ENCODE measurements at places on chromosomes 11 and 22.

GRCh38 chr22:35752006-35752862 lies 34.6 kb downstream of the APOL5 start:
- no peak for DNase-seq

- DNase-seq, result no peak
Measured at GRCh38 chr22:21963790-21964211, 11.2 kb upstream of the PPM1F start.

- DNase-seq, result no peak
Measured at GRCh38 chr22:42116848-42117424, 13.7 kb downstream of the CYP2D6 start.

GRCh38 chr22:30574997-30575671 lies 669 bp upstream of the GAL3ST1 start:
- DNase-seq, result no peak

GRCh38 chr11:1515082-1516060 lies 28.8 kb upstream of the MOB2 start:
- no peak for DNase-seq

GRCh38 chr22:17897858-17898257 lies 123.6 kb upstream of the BID start:
- DNase-seq, result no peak

- no peak for DNase-seq
Measured at GRCh38 chr11:73267906-73268540, 4.1 kb upstream of the P2RY6 start.

- no peak for DNase-seq
Measured at GRCh38 chr11:2748814-2749554, 49.2 kb upstream of the KCNQ1OT1 start.

GRCh38 chr11:66659763-66660162 lies 17.9 kb downstream of the RBM4B start:
- DNase-seq, result no peak

DNA sequence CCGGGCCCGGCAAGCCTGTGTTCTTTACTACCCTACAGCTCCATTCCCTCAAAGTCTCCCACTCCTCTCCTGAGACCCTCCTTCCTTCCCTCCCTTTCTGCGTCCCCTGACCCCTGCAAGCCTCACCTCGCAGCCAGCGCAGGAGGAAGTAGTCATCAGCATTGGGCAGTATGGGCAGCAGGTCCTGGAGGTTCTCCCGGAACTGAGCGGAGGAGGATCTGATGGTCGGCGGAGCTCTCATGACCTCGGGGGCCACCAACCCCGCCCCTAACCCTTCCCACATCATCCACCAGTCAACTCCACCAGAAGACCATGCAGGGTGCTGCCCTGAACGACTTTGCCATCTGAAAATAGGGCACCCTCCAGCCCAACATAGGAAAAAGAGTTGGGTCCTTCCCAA lies 1.9 kb downstream of the SEC14L4 start:
- no peak for DNase-seq

DNA sequence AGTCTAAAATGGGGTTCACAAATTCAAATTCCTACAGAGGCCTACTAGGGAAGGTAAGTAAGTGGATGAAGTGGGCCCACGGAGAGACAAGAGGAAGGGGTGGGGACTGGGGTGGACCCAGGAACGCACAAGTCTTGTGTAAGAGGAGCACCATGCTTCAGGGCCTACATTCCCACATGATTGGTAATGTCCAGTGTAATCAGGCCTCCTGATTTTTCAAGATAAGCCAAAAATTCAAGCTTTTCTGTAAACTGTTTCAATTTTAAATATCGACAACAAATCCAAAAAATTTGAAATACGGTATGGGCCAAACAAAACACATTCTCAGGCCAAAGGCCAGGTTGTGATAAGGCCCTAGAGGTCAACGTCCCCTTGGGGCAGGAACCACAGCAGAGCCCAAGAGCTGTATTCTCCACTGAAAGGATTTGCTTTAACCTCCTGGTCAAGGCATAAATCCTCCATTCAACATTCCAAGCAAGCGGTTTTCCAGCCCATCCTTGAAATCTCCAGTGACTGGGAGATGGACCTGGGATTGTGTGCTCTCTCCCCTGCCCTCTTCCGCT lies 116.4 kb downstream of the TRIM29 start:
- DNase-seq, result no peak

DNA sequence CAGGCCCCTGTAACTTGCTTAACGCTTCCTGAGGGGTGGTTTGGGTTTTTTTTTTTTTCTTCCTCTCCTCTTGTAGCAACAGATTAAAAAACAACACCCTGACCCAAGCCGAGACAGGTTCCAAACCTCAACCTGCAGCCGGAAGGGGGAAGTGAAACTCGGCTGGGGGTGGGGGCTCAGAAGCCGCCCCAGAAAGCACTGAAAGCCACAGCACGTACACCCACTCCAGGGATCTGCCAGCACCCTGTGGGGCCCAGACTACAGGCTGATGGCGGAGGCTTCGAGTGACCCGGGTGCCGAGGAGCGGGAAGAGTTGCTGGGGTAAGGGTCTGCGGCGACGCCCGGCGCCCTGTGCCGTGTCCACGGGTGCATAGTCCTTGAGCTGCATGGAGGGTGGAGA lies at the start of gene LSP1:
TSS of gene LSP1 (plus strand) at position 208 of the 400 bp plus-strand sequence. CDS start at position 269, 61 bp downstream.
- no peak for DNase-seq

- DNase-seq, result no peak
Measured at GRCh38 chr22:35830305-35830704, 112.6 kb downstream of the APOL5 start.

DNA sequence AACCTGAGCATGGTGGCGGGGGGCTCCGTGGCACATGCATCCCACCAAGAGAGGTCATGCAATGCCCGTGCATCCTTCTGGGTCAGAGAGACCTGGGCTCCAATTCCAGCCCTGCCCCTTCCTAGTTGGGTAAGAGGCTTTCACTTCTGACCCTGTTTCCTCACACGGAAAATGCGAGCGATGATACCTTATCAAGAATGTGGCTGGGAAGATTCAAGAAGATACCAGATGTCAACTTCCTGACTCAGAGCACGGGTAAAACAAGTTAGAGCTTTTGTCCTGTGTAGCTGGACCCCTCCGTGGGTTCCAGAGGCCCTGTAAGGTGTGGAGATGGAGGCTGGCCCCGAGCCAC lies 8.7 kb upstream of the DGKZ start:
- no peak for DNase-seq

- DNase-seq, result no peak
Measured at GRCh38 chr11:44990665-44991064, 40.0 kb upstream of the TP53I11 start.

DNA sequence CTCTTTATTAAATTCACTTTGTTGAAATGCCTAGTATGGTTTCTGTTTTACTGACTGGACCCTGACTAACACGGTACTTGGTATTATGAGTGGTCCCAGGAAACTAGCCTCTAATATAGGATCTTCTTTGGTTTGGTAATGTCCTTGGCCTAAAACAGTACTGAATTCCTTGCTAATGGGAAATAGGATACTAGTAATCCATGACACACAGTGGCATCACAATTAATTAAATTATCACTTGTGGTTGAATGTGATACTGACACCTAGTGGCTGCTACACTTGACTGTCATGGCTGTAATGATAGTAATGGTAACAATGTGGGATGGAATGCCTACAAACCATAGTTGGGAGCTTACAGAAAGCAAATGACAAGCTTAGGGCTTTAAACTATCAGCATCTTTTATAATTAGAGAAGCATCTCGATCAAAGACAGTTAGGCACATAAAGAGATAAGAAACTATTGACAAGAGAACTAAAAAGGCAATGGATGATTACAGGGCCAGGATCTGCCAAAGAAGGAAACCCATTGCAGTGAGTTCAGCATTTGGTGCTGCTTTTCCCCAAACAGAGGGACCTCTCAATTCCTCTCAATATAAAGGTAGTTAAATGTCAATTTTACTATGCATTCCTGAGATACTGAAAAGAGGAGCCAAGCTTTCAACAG lies 8.6 kb downstream of the DNHD1 start:
- peak; percentile 27 for DNase-seq

- DNase-seq, result no peak
Measured at GRCh38 chr11:32987851-32988250, 27.8 kb upstream of the DEPDC7 start.

DNA sequence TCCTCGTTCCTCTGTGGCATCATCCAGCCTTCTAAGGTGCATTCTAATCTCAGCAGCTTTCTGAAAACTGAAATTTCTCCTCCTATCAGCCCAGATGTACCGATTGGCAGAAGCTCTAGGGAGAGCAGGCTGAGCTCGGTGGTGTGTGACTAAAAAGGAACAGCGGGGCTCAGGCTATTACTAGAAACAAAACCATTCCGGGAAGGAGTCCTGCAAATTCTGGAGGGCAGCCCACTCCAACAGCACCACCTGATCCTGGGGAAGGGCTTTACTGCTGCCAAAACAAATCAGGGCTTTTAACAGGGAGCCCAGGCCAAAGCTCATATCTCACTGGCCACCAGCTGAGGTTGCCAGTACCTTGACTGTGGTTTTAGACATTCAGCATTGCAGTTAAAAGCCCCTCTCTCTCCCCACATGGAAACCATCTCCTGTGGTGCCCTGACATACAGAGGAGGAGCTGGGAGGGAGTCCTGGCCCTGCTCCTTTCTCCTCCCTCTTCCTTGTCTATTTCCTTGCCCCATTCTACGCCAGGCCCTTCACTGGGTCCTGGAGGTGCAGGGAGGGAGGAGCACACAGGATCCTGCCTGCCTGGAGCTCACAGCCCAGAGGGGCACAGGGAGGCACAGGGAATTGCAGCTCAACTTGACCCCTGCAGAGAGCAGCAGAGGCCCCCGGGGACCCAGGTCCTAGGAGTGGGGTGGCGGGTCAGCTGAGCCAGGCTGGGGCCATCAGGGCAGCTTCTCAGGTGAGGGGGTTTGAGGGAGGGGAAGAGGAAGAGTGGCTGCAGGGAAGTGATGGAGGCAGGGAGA lies 889 bp downstream of the PLAAT4 start:
- no peak for DNase-seq

DNA sequence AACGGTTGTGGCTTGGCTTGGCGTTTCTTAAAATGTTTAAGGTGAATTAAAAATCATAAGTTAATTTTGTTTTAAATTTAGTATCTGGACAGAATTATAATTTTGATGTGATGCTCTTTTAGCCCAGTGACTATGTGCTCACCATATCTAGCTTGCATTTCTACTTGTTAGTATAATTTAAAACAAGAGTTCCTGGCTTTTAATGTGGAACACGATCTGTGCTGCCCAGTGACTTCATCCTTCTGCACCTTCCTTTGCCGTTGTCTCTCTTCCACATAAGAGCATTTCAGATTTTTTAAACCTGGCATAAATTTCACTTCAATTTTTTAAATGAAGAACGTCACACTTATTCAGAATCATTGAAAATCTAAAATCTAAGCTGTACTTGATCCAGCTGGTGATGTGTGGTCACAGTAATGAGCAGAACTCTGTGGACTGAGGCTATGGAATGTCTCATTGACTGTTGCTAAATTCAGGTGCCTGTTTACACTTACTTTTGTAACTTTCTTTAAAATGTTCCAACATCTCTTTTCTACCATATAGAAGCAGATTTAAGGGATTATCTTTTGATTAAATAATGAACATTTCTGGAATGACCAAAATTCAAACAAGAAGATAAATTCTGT lies 75.4 kb upstream of the ADSL start:
- DNase-seq, result no peak

DNA sequence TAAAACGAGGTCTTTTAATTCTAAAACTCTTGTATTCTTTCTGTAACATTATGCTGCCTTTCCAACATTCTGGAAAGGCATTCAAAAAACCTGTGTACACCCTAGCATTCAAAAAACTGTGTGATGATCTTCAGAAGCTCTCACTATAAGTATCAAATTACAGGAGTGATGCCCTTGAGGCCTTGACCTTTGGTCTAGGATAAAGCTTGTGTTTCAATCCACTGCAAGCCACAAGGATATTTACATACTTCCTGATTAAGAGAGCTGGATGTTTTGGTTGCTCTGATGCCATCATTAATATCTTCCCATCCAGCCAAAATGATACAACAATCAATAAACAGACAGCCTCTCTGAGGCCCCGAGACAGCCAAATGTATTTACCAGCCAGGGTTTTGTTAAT lies 11.9 kb downstream of the CLPB start:
- no peak for DNase-seq

DNA sequence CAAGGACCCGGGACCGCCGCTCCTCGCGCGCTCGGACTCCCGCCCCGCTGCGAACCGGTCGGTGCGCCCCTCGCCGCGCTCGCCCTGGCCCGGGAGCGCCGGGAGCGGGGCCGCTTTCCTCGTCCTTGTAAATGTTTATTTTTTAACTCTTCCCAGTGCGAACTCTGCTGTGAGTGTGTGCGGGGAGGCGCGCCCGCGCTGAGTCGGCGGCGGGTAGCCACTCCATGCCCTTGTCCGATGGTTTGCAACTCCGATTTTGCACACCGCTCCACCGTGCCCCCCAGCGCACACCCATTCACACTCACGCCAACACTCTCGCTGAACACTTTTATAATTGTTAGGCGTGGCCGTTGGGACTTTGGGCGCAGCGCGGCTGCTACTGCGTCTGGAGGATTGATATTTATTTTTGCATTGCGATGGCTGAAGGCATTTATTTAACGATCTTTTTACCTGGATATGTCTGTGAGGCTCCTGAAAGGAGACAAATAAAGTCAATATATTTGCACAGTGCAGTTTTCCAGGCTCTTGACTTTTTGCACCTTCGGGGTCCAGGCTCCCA lies 1.0 kb downstream of the C11orf96 start:
- DNase-seq, result no peak

GRCh38 chr11:45110562-45110961 lies 35.9 kb upstream of the PRDM11 start:
- DNase-seq, result no peak

DNA sequence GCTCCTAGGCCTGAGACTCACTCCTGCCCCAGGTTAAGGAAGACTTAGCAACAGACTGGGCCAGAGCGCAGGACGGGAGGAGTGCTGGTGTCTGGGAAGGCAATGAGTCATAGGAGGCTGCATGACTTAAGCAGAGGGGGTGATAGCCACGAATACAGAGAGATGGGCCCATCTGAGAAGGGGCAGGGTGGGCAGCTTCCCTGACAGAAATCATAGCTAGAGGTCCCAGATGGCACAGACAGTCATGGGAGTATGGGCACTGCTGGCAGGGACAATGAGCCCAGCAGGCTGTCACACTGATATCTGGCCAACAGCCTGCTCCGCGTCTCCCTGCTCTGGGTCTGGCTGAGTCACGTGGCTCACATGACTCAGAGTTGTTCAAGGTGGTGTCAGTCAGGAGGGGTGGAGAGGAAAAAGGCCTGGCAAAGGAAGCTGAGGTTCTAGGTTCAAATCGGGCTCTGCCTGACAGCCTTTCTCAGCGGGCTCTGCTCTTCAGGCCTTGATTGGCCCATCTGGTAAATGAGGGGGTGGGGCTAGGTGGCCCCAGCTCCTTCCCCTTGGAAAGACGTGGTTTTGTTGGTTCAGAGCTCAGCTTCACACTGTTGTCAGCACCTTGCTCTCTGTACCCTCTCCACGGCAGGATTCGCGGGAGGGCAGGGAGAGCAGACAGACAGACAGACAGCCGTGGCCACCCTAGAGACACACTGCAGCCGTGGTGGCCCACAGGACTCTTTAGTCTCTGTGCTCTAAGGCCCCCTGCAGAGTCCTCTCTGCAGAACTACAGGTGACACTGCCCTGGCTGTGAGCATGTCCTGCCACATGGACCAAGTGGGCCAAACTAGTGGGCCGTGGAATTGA lies 47.8 kb downstream of the DBX1 start:
- peak; percentile 79 for DNase-seq
